ENCODE measurements at places on chromosomes 2 and 18.

DNA sequence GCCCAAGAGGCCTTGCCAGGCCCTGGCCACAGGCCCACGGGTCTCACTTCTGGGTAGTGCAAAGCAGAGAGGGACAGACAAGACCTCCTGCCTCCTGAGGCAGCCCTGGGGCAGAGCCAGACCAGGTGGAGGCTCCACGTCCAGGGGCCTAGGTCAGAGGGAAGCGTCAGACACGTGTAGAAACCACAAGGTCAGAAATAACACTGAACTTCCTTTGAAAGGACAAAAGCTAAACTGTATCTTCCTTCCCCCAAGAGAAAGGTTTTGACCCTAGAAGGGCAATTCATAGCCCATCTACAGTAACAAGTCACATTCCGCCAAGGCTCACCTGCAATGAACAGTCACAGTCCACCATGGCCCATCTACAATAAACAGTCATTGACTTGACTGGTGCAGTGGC lies 17.9 kb downstream of the SDC1 start:
- DNase-seq: no peak

DNA sequence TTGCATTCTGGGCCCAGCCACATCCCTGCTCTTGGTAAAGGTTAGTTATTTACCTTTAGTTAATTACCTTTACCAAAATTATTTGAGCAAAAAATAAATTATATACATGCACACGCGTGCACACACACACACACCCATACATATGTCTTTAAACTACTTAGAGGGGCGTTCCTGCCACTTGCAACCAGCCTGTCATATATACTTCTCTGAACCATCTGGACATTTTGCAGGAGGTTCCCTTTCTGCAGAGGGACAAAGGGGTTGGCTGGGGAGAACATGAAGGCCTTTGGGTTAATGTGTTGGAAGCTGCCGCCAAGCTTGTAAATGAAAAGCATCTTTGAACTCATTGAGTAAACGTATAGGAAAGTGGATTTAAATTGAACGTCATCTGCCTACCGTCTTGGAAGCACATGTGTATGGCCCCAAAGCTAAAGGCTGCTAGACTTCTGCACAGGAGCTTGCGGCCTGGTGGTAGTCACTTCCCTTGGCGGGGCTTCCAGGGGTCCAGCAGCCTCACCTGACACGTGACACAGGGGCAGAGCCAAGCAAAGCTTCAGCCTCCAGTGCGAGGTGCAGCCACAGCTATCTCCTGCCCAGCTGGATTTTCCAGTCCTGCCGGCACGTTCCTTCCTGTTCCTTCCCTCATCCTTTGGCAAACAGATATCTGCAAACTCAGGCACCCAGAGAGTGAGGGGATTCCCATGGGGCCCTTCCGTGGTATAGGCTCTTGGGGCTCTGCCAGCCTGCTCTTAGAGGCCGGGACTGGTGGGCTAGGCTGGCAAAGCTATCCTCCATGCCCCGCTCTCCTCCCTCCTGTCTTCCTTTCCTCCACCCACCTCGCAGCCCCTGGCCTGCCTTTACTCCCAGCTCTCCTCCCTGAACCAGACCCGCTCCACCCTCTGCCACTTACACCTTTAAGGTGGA lies 46.1 kb downstream of the SERTAD2 start:
- no peak for DNase-seq

GRCh38 chr2:67277450-67277849 lies 119.7 kb upstream of the ETAA1 start:
- DNase-seq: no peak

- DNase-seq: no peak
Measured at GRCh38 chr2:70116936-70117552, 29.8 kb downstream of the PCBP1 start.

DNA sequence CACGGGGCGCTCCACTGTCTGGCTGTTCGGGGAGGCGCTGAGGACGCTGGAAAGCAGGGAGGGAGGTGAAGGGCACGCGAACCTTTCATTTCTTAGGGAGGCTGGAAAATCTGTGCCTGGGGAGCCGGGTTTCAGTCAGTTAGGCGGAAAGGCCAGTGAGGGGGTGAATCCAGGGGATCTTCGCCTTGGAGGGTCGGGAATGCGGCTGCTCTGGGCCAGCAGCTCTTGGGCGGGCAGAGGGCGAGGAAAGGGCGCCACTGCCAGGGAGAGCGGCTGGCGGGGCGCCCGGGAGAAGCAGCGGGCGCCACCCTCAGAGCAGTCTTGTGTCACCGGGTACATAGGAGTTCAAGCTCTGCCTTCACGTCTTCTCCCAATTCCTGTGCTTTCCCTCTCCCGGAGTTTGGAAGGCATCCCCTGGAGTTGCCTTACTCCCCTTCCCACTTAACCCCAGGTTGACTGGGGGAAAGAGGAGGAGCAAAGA lies 1.4 kb downstream of the CCDC85A start:
- DNase-seq: no peak

- no peak for DNase-seq
Measured at GRCh38 chr2:143988082-143988481, 531.8 kb downstream of the ZEB2 start.

DNA sequence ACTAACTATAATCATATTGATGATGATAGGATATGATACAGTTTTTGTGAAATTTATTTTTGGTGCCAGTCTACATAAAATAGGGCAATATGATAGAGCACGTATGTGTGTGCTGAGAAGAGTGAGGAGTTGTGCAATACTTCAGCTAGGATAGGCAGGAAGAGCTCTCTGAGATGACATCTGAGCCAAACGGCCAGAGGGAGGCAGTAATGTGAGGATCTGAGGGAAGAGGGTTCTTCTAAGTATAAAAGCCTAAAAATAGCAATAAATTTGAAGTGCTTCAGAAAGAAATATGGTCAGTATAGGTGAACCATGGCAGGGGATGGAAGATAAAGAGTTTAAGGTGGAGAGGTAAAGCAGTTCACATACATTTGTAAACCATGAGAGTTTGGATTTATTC lies 102.5 kb downstream of the OLA1 start:
- DNase-seq: peak; percentile 14

GRCh38 chr2:11588228-11589110 lies 54.6 kb downstream of the GREB1 start:
- no peak for DNase-seq
